ENCODE measurements at places on chromosomes 5 and 9.

DNA sequence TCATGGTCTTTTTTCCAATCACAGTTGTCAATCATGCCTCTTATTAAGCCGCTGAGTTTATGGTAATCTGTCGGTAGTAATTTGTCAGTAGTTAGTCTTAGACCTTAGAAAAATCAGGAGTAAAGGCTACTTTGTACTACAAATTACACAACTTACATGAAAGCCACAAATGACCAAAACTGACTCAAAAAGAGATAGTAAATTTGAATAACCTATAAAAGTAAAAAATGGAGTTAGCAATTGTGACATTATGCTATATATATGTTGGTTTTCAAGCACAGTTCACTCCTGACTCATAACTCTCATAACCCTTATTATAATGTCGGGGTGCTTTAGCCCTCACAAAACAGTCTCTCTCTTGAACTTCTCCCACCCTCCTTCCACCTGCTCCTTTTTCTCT lies 251.8 kb downstream of the ROR2 start:
- no peak for DNase-seq

- no peak for DNase-seq
Observed at GRCh38 chr9:1837453-1838084, 177.6 kb upstream of the SMARCA2 start.

DNA sequence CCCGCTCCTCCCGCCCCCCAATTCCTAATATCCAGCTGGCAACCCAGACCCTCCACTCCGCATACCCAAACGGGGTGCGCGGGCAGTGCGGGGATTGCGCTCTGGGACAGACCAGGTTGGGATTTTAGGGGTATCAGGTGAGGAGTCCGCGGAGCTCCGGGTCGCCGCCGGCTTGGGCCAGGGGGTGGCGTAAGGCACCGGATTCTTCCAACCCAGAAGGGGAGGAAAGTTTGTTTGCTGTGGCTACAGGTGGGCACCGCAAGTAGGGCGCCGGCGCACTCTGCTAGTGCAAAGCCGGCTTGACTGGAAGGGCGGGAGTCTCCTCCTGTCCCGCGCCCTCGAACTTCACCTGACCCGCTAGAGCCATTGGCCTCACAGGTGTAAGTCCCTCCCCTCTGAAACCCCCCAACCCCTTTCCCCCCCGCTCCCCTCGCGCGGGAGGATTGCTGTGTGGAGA lies 709 bp downstream of the IQGAP2 start:
- peak; percentile 30 for DNase-seq

- no peak for DNase-seq
Observed at GRCh38 chr9:81490605-81491331, 198.6 kb downstream of the TLE1 start.

DNA sequence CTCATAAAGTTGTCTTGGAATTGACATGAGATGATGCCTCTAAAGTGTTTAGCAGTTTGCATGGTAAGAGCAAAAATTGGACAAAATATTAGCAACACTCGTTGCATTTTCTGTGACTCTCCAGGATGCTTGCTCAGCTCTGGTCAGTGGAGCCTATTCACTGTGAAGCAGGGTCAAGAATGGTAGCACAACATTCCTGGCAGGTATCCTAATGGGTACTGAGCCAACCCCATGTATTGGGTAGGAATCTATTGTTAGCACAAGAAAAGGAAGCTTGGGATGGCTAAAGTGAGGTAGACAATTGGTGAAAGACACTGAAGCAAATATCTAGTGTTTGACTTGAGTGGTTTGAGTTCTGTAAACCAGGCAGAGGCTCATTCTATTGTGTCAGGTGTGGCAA lies 10.4 kb upstream of the ACTBL2 start:
- DNase-seq, result no peak

GRCh38 chr5:151810449-151810848 lies 38.7 kb downstream of the G3BP1 start:
- no peak for DNase-seq

DNA sequence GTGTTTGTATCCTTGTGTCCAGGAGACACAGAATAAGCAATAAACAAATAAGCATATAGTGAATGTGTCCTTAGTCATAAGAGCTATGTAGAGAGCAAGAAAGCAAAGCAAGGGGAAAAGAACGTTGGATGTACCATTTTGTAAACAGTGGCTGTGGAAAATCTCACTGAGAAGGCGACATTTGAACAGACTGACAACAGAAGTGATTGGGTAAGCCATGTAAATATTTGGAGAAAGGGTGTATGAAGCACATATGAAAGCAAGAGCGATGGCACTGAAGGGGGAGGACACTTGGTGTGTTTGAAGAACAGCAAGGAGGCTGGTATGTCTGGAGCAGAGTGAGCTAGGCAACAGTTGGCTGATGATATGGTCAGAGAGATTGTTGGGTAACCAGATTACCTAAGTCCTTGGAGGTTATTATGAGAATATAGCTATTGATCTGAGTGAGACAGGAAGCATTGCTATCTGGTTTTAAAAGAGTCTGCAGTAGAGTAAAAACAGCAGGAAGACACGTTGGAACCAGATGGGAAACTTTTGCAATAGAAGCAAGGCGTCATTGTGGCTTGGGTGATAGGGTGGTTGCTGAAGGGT lies 115.5 kb upstream of the IL7R start:
- no peak for DNase-seq

GRCh38 chr5:74081126-74081525 lies 455.1 kb downstream of the ARHGEF28 start:
- DNase-seq, result no peak

- no peak for DNase-seq
Observed at GRCh38 chr5:107796797-107797196, 126.1 kb upstream of the EFNA5 start.

DNA sequence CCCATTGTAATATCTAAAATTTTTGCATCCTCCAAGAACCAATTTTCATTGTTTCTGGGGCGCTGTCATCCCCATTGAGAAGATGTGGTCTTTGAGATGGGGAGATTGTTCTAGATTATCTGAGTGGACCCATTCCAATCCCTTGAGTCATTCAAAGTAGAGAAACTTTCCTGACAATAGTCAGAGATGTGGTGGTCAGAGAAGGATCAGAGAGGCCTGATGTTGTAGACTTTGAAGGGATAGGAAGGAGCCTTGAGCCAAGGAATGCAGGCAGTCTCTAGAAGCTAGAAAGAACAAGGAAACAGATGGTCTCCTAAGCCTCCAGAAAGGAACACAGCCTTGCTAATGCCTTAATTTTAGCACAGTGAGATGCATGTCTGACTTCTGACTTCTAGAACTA lies 80.4 kb downstream of the TEK start:
- no peak for DNase-seq

DNA sequence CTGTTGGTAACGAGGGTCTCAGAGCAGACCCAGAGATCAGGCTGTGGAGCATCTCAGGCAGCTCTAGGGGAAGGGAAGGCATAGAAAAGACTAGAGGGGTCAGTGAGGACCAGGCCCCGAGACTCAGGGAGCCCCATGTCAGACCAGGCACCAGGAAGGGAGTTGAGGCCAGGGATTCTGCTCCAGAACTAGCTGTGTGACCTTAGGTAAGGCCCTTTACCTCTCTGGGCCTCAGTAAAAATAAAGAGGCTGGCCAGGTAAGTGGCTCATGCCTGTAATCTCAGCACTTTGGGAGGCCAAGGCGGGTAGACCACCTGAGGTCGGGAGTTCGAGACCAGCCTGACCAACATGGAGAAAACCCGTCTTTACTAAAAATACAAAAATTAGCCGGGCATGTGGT lies 176.4 kb upstream of the IER5L start:
- DNase-seq, result no peak

DNA sequence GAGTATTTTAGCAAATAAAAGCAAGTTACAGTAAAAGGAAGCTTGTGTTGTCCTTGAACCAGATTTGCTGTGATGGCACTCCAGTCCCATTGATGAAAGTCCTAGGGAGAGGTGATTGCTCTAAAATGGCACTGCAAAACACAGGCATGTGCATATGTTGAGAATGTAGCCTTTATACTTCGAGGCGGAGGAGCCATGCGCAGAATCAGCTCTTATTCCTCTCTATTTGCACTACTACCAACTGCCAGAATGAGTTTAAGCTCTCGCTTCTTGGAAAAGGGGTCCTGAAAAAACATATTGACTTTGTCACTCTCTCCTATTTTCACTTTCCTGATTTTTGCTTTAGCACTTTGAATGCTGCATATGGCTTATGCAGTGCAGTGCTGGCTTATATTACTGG lies 278.0 kb upstream of the KLF9 start:
- no peak for DNase-seq
